Amniotic epithelial cell (primary cell): ENCODE measurements at places on chromosomes 7 and 10.

DNA sequence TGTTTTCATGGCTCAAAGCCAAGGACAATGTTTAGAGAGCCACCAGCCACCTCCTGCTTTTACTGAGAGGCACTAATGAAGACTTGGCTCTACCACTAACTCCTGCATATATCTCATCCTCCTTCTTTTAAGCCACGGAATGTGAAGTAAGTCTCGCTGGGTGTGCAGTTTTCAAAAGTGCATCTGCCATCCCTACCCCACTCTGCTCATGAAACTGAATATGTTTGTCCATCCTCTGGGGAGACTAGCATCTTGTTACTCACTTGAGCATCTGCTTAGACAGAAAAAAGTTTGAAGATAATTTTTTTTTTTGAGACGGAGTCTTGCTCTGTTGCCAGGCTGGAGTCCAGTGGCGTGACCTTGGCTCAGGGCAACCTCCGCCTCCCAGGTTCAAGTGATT, 40.8 kb downstream of the EPDR1 start:
- no peak for DNase-seq

- DNase-seq, result no peak
Observed at GRCh38 chr10:107544706-107545520, 380.4 kb upstream of the SORCS1 start.

DNA sequence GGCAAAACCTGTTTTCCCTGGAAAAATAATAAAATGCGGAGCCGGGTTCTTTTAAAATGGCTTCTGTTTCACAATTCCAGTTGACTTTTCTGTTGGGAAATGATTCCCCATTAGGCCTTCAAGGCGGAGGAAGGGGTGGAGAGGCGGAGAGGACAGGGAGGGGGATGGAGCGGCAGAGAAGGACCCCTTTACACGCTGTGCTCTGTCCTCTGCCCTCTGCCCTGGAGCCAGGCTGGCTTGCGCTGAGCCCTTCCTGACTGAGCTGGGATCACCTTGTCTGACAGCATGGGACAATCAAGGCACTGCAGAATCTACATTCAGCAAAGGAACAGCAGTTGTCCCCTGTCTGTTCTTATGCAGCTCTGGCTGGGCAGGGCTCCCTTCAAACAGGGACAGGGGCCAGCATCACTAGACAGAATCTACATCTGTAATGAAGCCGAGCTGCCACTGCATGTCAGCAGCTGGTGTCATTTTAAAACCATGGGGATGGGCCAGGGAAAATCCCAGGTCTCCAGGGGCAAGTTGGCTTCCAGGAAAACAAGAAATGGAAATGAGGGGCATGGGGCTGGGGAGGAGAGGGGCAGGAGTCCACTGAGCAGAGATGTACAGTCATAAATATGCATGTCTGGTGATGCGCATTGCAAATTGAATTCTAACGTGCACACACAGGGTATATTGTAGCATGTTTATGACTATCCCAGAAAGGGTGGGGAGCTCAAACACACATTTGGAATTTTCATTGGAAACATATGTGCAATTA, 120.0 kb downstream of the MKX start:
- DNase-seq, result no peak

GRCh38 chr7:144020340-144020739, 20.2 kb downstream of the OR6B1 start:
- no peak for DNase-seq

- DNase-seq, result no peak
Observed at GRCh38 chr7:149500910-149501309, 3.3 kb upstream of the ZNF746 start.

DNA sequence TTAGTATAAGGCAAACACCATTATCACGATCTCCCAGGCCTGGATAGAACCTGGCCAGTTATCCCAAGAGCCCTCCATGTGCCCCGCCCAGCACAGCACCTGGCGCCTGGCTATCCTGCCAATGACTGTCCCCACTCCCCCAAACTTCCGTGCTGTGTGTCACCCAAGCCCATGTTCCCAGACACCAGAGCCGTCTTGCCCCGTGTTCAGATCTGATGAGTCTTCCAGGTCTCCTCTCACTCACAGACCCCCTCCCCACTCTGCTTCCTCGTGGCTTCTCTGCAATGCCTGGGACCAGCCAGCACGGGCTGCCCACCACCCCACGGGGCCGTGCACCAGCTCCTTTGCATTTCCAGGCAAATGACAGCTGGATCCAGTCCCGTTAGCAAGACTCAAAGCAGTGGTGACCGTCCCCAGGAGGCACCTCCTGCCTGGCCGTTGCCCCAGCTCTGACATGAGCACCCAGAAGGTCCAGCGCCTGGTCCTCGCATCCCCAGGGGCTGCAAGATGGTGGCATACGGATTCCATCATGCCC, 43.8 kb upstream of the INPP5A start:
- no peak for DNase-seq

DNA sequence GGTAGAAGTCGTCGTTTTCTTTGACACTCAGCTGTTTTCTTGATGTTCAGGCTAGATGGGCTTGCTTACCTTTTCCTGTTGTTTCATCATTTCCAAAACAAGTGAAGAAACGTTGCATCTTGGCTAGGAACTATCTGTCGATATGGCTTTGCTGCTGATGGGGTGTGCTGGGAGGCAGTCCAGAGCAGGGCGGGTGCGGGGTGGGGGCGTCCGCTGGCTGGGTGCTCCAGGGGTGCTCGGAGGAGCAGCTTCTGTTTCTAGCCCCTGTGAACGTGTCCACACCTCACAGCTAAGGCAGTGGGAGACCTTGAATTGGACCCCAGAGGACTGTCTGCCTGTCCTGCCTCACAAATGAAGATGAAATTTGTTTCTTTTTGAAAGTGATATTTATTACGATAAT, 7.6 kb upstream of the SUN1 start:
- DNase-seq, result no peak
